ENCODE measurements at places on chromosomes 5 and 9.

DNA sequence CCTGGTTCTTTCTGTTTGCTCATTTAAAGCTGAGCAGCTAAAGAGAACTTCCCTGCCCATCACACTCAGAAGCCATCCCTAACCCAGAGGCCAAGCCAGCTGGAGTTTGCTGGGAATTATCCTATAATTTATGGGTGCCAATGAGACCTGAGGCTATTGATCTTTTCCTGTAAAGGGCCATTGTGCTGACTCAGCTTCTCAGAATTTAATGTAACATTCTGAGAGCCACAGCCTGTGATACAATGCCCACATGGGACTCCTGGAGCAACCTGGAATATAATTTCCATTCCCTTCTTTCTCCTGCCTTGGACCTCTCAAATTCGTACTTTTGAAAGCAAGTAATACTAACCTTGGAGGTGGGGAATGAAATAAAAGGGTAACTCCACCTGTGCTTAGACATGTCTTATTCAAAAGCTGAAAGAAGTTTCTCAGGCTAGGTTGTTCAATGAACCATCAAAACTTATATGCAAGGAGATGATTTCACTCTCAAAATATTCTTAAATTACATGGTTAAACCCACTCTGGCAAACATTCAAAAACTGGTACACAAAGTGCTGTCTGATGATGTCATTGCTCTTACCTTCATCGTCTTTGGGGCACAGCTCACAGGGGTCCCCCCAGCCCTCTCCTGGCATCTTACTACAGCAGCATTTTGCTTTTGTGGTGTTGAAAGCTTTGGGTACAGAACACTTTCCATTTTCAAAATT lies 206.7 kb downstream of the SLC12A2 start:
- DNase-seq, result no peak

- DNase-seq, result no peak
Observed at GRCh38 chr9:82038897-82039296, 50.3 kb downstream of the SPATA31D1 start.

DNA sequence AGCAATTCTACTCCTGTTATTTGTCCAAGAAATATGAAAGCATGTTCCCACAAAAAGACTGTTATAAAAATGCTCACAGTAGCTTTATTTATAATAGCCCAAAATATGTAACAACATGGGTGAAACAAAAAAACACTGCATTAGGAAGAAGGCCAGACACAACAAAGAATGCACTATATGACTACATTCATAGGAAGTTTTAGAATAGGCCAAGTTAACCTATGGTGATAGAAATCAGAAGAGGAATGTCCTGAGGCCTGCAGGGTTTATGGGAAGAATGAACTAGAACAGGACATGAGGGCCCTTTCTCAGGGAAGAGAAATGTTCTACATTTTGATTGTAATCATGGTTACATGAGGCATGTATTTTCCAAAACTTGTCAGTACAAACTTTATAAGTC lies 24.7 kb upstream of the TAS2R1 start:
- DNase-seq, result no peak

DNA sequence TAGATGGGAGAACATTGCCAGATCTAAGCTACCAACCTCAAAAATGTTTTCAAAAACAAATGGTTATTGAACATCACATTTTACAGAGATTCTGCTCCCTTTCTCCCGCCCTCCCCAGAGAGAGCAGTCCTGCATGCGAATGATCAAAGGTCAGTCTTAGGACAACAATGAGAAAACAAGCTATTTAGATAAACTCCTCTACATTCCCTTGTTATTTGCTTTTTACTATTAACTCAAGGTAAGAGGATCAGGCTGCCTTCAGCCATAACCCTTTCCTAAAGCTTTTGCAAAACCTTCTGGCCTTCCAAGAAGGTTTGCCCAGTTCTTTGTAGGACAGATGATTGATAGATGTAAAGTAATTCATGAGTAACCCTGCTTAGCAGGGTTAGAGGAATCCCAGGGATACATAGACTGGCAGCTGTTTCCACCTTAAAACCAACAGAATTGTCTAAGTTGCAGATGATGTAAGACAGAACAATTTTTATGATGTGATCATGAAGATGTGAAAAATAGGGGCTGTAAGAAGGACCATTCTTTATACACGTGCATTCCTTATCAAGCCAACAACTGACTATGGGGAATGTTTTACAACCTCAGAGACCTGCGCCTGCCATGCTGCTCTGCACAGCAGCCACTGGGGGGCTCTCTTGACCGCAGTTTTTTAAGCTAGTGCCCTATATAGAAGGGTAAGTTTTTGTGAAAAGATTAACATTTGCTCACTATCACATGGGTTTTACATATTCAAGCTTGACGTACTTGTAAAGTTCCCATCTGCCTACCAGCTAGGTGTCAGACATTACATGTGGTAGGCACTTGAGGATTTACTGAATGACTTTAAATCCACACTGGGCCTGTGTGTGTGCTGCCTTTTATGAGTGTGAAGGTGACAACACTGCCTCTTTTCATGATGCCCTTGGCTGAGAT lies 2.3 kb upstream of the ZNF782 start:
- peak; percentile 79 for DNase-seq

- no peak for DNase-seq
Observed at GRCh38 chr9:101674165-101674564, 64.3 kb downstream of the GRIN3A start.

DNA sequence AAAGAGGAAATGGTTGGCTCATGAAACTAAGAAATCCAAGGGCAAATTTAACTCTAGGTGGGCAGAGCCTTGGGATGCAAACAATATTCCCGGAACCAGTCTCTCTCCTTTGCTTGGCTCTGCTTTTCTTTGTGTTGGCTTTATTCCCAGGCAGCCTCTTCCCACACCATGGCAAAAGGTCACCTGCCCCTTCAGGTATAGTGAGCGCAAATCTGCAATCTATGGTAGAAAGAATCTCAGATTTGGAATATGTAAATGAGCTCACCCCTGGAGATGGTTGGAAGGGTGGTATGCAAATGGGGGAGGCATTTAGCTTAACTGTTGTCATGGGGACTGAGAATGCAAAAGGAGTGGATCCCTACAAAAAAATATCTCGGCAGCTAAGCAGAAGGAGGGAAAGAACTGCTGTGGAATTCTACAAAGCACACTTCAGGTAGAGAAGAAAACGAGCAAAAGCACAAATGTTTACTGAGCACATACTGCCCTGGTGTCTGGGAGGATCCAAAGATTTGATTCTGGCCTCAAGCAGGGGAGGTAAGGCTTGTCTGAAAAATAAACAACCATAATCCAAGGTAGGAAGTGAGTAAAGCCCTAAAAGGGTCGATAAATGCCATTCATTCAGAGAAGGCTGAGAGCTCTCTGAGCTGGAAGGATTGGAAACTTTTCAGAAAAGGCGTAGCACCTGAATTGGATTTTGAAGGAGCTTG lies 139.7 kb downstream of the TLE1 start:
- DNase-seq, result no peak

GRCh38 chr5:54226215-54226614 lies 84.2 kb downstream of the ARL15 start:
- no peak for DNase-seq

- no peak for DNase-seq
Observed at GRCh38 chr5:53180538-53180937, 71.0 kb upstream of the MOCS2 start.

GRCh38 chr9:11701706-11702105 lies 991.5 kb upstream of the TYRP1 start:
- no peak for DNase-seq

GRCh38 chr5:178116143-178116885 lies 3.0 kb downstream of the N4BP3 start:
- DNase-seq, result no peak

- no peak for DNase-seq
Observed at GRCh38 chr5:180909782-180910181, 10.8 kb downstream of the BTNL8 start.

DNA sequence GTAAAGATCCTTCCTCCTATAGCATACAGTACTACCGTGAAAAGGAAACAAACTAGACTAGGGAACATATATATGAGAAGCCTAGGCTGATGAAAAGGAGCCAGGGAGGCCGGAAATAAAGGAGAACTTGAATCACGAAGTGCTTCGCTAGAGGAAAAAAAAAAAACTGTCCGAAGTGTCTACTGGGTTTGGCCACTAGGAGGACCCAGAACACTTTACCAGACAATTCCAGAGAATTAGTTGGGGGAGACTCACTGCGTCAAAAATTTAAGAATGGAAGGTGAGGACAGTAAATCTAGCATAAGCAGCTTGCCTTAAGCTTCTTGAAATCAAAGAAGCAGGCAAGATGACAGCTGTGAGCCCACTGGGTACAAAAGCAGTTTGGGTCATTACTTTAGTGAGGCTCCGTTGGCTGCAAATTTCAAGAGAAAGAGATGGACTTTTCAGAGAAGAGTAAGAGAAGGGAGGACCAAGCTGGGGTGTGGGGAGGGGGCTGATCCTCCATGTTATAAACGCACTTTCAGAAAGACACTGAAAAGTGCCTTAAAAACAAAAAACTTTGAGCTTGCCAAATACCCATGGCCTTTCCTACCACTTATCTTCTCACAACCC lies 47.4 kb downstream of the P4HA2 start:
- DNase-seq, result peak; percentile 70

DNA sequence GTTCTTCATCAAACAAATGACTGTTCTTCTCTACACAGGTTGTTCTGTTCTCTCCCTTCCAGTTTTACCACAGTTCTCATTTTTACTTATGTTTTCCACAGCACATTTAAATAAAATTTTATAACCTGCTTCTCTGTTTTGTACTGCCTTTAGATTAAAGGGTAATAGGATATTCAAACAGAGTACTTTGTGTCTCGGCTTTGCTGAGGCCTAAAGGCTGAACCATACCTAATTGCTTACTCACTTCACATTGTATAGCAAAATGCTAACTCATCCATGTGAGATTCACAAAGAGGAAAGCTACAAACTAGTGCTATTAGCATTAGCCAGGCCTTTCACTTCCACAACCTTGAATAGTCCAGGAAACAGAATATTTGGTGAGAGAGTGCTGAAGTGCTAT lies 200.3 kb downstream of the TRPM3 start:
- DNase-seq, result no peak

- DNase-seq, result no peak
Observed at GRCh38 chr5:163757344-163757743, 251.9 kb downstream of the MAT2B start.

- no peak for DNase-seq
Observed at GRCh38 chr5:151058891-151059489, 21.8 kb downstream of the TNIP1 start.

DNA sequence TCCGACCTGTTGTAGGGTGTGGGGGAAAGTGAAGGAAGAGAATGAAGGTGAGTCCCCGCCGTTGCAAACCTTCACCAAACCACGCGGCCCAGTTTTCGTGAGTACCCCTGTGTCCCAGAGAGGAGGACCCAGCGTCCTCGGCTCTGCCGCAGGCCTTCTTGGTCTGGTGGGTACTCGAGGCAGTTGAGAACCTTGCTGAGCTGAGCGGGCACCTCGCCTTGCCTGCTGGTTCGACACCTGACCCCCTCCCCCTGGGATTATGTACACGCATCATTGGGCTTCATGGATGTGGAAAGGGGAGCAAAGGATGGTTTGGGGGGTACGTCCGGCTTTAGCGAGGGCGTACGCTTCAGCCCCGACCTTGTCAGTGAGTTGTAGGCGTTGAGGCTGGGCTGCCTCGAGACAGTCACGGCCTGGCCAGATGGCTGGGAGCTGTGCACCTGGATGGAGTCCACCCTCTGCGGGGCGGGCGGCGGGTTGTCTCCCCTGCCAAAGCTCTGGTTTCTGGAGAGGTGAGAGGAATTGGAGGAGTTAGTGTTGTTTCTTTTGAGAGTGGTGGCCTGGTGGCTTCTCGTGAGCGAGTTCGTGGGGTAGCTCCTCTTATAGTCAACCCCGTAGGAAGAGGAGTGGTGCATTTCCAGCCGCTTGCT lies 128.1 kb downstream of the SEMA6A start:
- DNase-seq, result no peak

DNA sequence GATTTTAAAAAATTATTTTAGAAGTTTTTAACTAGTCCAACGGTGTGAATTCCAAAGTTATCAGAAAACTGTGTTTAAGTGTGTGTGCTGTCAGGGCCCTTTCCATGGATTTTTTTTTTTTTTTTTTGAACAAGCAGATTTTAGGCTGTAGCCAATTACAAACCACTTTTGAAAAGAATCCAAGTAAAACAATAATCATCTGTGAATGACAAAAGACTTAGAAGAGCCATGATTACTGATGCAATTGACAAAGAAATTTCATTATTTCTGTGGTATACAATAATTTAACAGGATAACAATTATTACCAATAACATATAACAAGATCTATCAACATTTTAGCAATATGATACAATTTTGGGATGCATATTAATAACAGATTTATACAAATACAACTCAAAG lies 16.2 kb upstream of the PAIP1 start:
- DNase-seq, result no peak

DNA sequence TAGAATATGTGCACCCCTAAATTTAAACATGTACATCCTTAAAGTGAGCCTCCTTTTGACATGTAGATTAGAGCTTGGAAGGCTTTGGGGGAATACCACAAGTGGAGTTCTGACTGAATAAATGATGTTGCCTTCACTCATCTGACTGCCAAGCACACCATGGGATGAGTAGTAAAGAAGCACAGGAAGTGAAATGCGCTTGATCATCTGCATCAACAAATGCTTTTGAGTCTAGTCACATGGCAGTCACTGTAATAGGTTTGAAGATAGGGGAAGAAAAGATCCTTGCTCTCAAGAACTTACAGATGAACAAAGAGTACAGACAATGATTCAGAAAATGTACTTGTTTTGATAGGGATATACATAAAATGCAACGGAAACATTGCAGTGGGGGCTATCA lies 62.0 kb upstream of the STARD4 start:
- no peak for DNase-seq

DNA sequence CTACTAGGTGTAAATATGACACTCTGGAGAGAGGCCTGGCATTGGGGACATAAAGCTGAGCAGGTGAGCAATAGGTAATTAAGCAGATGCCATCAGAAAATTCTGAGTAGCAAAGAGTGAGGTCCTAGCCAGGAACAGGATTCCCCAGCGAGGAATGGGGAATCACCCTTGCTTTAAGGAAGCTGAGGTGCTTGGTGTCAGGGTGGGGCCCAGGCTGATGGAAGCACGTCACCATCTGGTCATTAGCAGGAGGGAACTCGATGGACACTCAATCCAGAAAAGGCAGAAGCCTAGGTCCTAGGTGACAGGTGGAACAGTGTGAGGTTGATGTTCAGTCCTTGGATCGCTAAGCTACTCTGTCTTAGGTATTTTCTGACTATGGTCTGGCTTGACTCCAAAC lies 562.7 kb upstream of the DAP start:
- peak; percentile 11 for DNase-seq

DNA sequence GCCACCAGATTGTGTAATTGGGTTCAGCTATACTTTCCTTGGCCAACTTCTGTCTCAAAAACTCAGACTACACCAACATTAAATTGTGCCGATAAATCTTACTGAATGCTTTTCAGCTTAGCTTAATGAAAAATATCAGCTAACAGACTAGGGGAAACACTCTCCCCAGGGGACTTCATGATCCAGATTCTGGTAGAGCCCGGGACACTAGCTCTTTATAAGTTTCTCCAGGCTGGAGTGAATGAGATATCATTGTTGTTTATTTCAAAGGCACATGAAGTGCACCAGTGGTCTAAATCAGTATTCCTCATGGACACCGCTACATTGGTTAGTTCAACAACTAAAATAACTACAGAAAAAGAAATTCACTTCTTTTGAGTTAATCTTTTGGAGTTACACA lies 10.5 kb upstream of the LHFPL2 start:
- no peak for DNase-seq

GRCh38 chr9:137492464-137493363 lies 33.6 kb upstream of the NSMF start:
- peak; percentile 6 for DNase-seq

- no peak for DNase-seq
Observed at GRCh38 chr5:99460701-99461100, 531.9 kb upstream of the CHD1 start.

- no peak for DNase-seq
Observed at GRCh38 chr5:79842991-79843390, 148.1 kb downstream of the MTX3 start.

- peak; percentile 2 for DNase-seq
Observed at GRCh38 chr9:4618700-4619099, 43.4 kb upstream of the PLPP6 start.

All from inflammatory macrophage treated with lipopolysaccharide for 1 hour (primary cell).